Uterus (tissue), 4 donors: ENCODE measurements at places on chromosomes 5 and 9.
A peak's percentile ranks its signal among the peaks of the same experiment; 100 is the strongest.

DNA sequence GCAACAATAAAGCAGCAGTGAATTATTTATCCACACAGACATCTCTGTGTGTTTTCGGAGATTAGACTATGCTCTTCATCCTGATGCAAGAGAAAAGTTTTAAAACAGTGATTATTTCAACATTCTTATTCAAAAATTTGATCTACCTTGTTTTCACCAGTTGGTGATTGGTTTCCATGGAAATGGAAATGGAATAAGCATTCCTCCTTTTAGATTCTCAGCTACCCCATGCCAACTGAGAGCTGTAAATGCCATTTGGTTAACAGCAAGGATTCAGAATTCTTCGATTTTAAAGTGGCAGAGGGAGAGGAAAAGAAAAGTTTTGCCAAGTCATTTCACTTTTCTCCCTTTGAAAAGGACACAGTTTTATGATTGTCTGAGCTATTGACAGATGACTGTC, 154.7 kb downstream of the PCSK5 start:
- DNase-seq: no peak

DNA sequence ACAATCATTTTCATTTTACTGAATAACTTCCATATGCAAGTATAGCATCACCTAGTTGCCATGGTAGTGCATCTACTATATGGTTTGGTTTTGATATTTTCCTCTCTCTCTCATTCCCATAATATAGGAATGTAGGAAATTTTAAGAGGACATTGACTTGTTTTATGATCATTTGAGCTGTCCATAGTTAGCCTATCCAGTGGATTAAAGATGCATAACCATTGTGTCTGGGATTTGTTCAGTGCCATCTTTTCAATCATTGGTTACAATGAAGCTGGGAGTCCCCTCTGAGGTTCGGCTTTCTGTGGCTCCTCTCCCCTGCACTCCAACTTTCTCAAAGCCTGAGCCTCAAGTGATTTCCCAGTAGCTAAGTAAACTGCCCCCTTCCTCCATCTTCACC, 458.5 kb downstream of the RAB3C start:
- no peak for DNase-seq

GRCh38 chr5:139600336-139600949, 39.3 kb downstream of the UBE2D2 start:
- no peak for DNase-seq

DNA sequence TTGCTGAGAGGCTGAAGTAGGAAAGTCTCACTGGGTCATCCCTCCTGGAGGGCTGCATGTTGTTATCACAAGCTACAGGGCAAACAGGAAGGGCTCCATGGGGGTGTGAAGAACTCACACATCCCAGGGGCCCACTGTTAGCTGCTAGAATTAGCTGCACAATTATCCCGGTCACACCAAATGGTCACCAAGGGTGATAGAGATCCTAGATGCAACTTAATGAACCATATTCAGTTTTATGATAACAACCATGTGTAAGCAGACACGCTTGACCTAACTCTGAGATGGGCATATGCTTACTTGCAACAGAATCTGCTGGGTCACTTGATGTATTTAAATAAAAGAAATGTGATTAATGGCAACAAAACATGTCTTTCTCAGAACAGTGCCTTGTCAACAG, 143.5 kb upstream of the C6 start:
- no peak for DNase-seq

- DNase-seq: no peak
Observed at GRCh38 chr5:145340099-145340498, 495.0 kb downstream of the PRELID2 start.

DNA sequence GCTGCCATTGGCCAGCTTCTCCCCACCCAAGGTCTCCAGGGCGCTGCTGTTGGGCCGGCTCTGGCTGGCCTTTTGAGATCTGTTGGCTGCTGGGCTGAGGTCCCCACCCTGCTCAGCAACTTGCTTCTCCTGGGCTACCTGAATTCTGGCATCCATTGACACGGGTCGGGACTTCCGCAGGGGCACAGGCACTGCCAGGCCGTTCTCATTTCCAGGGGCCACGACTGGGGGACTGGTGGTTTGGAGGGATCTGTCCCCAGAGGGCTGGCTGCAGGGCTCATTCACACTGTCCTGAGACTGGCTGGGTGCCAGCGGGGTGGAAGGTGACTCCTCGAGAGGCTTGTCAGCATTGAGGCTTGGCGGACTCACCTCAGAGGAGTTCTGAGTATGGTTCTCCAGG, 87.1 kb upstream of the FBXW11 start:
- DNase-seq: no peak

DNA sequence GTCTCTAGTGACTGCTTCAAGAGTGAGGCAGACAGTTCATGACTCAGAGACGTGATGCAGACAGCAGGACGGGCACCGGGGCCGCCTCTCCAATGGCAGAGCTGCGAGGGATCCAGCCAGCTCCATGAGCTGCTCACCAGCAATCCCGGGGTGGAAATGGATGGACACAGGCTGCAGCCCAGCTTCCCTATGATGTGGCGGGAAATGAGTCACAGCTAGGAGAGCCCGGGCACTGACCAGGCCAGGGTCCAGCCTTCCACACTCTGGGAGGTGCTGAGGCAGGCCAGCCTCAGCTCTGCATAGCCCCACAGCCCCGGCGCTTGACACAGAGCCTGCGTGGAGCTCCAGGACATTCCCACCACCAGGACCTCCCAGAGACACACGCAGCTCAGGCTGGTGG, 244.8 kb upstream of the IRX2 start:
- no peak for DNase-seq

- no peak for DNase-seq
Observed at GRCh38 chr9:129267141-129267540, 89.1 kb upstream of the IER5L start.

- DNase-seq: no peak
Observed at GRCh38 chr9:69667306-69667705, 4.9 kb downstream of the APBA1 start.

DNA sequence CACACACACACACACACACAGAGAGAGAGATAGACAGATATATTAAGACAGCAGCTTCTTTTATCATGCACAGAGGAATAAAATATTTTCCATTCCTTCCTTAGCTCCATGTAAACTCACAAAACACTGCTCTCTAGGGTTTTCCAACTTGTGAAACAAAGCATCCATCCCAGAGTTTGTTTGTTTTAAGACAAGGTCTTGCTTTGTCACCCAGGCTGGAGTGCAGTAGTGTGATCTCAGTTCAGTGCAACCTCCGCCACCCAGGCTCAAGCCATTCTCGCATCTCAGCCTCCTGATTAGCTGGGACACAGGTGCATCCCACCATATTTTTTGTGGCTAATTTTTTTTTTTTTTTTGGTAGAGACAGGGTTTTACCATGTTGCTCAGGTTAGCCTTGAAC, 298.7 kb downstream of the FBXL17 start:
- no peak for DNase-seq

DNA sequence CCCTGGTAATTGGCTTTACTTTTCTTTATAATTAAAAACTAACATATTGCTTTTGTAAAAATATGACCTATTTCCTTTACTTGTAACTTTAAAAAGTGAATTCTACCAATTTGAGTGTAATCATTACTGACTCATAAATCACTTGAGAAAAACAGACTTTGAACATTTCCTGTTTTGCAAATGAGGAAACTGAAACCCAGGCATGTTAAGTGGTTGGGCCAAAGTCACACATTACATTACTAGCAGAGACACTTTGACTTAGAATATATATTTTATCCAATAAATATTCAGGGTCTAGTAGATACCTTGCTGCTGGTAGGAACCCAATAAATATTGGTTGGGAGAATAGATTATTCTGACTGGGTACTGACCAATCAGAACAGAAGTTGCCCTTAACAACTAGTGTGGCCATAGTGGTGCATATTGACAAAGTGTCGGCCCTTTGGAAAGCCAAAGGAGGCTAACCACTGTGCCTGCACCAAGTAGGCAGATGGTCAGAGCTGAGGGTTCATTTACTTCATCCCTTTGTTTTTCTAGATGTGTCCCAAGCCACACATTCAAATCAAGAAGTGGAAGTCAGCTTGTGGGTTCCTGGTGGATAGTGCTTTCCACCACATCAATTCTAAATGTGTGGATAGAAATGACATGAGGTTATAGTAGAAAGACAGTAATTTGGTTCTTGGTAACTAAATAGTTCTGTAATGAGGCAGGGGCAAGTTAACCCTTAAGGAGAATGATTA, 365.1 kb upstream of the RIOK2 start:
- DNase-seq: no peak

DNA sequence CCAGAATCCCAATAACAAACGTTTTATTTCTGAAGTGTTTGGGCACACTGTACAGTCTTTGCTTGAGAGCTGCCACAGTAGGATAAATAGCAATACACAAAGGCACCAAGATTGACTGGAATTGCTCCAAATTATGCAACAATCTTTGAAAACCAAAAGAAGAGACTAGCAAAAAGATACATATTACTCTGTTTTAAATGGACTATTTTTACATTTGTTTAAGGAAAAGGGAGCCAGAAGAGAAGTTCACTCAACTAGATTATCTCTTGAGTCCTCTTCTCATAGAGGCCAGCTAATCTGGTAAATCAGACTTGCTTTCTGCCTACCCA, 385.0 kb upstream of the SLC30A5 start:
- DNase-seq: no peak

GRCh38 chr5:58875599-58875998, 292.7 kb downstream of the RAB3C start:
- no peak for DNase-seq

DNA sequence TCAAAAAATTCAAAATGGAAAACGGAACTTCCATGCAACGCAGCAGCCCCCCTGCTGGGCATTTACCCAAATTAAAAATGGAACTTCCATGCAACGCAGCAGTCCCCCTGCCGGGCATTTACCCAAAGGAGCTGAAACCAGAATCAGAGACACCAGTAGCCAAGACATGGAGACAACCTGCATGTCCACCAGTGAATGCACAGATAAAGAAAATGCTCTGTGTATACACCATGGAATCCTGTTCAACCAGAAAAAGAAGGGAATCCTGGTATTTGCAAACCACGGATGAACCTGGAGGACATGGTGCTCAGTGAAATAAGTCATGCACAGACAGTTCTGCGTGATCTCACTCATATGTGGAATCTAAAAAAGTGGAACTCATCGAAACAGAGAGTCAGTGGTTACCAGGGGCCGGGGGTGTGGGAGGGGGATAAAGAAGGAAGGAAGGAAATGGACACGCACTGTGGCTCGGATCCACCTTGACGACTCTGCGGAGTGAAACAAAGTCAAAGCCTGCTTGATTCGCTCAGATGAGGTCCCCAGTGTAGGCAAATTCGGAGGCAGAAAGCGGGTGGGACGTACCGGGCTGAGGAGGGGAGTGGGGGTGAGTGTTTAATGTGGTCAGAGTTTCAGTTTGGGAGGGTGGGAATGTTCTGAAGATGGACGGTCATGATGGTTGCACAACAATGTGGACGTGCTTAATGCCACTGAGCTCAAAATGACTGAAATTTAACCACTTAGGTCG, 40.2 kb upstream of the EXOC3 start:
- DNase-seq: no peak

GRCh38 chr9:137487454-137488326, 28.6 kb upstream of the NSMF start:
- no peak for DNase-seq

- no peak for DNase-seq
Observed at GRCh38 chr9:104982543-104982942, 54.6 kb upstream of the ABCA1 start.

- DNase-seq: no peak
Observed at GRCh38 chr5:154300207-154300883, 109.8 kb downstream of the GALNT10 start.

DNA sequence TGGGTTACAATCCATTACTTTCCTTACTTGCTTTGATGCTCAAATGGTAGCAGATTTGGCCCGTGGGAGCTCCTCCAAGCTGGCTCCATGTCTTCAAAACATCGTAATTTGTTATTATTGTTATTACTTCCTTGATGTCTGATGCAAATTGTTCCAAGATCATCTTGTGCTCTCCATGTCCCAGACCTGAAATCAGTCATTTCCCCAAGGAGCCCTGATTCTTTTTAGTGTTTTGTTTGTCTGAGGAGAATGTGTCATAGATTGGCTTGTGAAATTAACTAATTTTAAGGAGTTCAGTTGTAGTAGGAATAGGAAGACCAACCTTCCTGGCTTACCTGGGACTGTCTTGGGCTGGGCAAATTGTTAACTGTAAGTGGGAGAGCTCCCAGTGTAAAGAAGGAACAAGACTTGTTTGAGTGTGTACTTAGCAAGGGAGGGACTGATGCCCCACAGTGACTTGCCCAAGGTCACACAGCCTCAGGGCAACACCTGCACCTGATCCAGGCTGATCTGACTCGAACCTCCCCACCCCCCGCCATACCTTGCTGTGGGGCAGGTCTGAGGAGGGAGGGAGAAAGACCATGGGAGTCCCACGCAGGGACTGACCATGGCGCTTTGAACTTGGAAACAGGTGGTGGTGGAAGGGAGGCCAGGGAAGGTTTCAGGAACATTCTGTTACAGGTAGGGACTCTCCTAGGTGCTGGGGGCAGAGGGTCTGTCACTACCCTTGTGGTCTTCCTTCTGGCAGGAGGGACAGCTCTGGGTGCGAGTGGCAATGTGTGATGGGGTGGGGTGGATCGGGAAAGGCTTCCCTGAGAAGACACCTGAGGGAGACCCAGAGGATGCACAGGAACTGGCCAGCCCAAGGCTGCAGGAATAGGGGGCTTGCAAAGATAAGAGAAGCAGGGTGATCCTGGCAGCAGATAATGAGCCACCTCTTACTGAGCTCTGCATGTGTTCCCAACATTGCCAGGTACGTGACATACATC, 2.7 kb upstream of the BICD2 start:
- no peak for DNase-seq

GRCh38 chr9:127153501-127153900, 31.1 kb upstream of the ANGPTL2 start:
- DNase-seq: peak; percentile 12

DNA sequence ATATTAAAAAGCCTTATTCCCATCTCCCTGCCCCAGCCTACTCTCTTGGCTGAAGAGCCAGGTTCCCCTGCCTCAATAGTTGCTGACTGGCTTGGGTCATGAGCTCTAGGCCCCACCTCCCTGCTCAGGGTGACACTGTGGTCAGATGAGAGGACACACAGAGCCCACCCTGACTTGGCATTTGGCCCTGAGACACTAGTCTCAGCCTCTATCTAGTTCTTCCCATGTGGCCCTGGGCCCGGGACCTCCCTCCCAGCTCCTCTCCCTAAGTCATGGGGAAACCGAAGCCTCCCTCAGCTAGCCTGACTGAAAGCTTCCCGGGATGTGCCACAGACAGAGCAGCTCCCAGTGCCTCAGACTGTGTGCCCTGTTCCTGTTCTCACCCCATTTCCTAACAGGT, 5.8 kb upstream of the MYOZ3 start:
- no peak for DNase-seq

- no peak for DNase-seq
Observed at GRCh38 chr9:128987805-128988204, 40.3 kb downstream of the NUP188 start.

- DNase-seq: no peak
Observed at GRCh38 chr5:175207321-175208040, 236.5 kb downstream of the DRD1 start.

DNA sequence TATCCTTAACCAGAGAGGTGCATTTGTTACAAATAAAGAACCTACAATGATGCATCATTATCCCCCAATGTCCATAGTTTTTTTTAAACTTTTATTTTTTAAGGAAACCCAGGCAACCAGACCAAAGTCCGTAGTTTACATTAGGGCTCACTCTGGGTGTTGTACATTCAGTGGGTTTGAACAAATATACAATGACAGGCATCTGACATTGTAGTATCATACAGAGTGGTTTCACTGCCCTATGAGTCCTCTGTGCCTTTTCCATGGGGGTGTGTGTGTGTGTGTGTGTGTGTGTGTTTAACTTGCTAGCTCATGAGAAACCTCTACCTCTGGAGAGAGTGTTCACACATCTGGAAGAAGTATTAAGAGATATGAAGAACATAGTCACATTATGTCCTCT, 141.5 kb downstream of the KDM4C start:
- no peak for DNase-seq

- no peak for DNase-seq
Observed at GRCh38 chr5:65078331-65078730, 309.6 kb downstream of the CWC27 start.
